Foreskin melanocyte (primary cell): ENCODE measurements at places on chromosomes 6 and 20.
A peak's percentile ranks its signal among the peaks of the same experiment; 100 is the strongest.

DNA sequence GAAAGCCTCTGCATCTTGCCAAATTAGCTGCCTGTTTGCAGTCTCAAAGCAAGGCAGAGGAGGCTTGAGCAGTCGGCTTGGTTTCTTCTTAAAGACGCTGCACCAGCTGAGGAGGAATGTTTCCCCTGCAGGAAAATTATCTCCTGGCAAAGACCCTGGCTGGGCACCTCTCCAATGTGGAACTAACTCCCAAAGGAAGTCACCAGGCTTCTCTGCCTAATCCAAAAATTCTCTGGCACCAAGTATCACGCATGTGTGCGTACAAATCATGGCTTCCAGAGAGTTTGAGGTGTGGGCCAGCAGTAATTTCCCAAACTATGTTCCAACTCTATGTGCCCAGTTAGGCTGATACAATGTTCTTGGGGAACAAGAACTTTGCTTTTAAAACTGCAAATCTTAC, 176.2 kb downstream of the KIF16B start:
- DNase-seq, result no peak

- DNase-seq, result no peak
Observed at GRCh38 chr6:79717989-79718388, 86.9 kb downstream of the SH3BGRL2 start.

DNA sequence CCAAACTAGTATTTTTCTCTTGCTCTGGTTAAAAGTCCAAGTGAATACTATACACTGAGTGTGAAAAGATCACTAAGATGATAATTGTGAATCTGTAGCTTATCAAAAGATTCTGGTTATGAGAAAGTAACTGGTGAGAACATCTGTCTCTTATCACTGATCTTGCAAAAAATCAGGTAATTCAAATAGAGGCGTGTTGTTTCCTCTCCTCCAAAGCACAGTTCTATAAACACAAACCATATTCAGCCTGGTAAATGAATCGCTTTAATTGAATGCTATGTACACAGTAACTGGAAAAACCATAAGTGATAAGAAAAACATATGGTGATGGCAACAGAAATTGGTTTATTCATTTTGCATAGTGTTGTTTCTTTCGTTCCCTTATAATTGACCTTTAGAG, 161.0 kb downstream of the RALGAPA2 start:
- DNase-seq, result no peak

DNA sequence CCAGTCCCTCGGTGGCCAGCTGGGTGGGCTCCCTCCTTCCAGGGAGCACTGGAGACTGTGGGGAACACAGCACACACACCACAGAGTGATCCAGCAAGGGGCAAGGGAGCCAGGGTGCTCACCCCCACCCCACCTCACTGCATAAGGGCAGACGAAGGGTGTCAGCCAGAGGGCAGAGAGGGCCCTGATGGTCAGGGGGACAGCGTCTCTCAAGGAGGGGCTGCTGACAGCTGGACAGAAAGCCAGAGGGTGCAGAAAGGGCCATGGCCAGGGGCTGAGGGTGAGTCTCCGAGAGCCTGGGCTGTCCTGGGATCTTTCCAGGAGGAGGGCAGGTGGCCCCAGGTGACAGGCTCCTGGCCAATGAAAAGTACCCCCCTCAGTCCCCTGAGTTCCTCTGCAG, 73.4 kb upstream of the PMEPA1 start:
- no peak for DNase-seq

DNA sequence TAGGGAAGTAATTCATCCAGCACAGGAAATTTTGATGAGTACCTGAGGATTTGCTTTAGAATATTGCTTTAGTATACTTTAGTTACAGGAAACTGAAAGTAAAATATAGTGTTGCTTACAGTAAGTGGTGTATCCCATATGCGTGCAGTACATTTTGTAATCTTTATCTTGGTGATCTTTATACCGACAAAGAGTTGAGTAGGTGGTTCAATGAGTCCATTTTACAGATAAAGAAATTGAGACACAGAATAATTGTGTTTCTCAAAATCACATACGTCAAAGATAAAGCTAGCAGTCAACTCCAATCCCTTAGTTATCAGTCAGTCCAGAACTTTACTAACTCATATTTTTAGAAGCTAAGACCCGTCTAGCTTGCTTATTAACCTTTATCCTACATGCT, 65.8 kb upstream of the E2F3 start:
- no peak for DNase-seq

DNA sequence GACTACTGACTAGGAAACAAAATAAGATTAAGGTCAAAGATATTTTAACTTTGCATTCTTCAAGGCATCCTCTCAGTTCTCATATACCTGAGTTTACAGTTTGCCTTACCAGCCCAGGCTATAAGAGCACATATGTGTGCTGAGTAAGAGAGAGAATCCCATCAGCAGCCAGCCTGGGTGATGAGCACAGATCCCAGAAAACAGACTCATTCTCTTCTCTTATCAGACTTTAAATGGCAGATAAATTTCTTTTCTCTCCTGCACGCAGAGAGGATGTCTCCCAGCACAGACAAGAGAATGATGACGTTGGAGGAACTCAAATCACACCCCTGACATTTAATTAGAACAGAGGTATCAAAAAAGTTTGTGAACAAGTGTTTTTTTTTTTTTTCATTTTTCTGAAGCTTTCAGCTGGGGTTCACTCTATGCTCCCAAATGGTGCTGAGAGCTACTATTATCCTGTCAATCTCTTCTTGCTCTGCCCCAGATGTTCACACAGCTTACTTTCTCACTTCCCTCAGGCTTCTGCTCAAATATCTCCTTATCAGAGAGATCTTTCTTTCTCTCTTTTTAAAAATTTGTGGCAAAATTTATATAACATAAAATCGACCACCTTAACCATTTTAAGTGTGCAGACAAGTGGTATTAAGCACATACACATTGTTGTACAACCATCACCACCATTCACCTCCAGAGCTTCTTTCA, 22.4 kb upstream of the HACE1 start:
- DNase-seq, result no peak

GRCh38 chr6:30350524-30350923, 5.6 kb downstream of the RPP21 start:
- no peak for DNase-seq

DNA sequence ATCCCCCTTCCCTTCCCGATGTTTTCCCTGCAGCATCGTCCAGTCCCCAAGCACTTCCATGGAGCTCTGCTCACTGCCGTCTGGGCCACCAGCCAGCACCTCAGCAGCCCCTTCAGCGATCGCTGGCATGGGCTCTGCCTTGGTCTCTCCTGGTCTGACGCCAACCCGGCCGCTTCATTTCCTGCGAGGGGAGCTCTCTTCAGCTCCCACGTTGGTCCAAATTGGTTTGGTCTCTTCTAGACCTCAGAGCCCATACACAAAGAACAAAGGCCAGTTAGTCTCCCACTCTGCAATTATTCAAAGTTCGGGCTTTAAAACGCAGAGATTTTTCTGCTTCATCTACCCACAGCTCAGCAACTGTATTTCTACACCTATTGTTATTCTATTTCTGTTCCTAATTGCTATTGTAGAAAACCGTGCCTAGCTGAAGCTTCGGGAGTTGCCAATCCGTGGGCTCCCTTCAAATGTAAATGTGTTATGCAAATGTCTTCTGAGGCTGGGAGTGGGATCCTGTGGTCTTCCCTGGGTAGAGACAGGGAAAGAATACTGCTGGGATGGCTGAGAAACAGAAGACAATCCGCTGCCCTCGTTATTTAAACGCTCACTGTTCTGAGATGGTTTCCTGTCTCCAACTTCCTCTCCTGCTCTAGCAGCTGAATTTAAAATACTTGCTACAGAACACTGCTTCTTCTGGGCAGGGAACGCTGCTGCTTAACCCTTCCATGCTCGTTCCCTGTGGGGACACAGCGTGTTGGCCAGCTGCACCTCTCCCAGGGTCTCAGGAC, 154.2 kb upstream of the QKI start:
- DNase-seq, result no peak

DNA sequence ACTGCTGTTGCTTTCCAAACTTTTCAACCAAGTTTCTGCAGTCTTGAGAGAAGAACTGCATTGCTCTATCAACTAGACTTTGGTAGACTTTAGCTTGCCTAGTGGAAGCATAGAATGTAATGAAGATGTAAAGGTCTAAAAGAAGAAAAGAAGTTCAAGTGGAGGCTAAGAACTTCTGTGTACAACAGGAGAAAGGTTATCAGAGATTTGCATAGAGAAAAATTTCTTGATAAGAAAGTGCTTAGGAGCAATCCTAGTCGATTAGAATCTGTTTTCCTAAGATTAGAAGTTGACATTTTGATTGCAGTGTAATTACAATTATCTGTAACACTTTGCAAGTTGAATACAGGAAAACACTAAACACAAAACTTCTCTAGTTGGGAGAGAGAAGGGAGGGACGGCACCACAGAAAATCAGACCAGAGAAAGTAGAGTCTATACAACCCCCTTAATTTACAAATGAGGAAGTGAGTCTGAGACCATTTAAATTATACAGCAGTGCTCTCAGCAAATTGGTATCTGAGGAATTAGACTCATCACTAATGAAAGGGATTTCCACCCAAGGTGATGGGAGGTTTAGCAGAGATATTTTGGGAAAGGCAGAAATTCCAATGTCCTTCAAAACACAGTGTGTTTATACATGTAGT, 194.3 kb upstream of the MARCKS start:
- no peak for DNase-seq

DNA sequence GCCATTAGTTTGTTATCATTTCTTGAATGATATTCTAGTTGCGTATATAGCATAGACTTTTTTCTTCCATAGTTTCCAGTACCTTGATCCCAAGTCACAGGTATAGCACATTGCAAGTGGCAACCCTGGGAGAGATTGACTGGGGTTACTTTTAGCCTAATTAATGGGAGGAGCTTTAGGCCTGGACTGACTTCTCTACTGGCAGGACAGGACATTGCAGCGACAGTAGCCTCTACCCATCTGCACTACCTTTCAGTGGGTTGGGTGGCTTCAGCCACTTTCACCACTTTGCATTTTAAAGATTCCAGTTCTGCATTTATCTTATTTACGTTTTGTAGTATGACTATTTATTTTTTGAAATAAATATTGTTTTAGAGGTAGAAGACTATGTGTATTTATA, 320.3 kb downstream of the RIMS1 start:
- no peak for DNase-seq

- DNase-seq, result no peak
Observed at GRCh38 chr6:128244751-128245405, 275.5 kb downstream of the PTPRK start.

DNA sequence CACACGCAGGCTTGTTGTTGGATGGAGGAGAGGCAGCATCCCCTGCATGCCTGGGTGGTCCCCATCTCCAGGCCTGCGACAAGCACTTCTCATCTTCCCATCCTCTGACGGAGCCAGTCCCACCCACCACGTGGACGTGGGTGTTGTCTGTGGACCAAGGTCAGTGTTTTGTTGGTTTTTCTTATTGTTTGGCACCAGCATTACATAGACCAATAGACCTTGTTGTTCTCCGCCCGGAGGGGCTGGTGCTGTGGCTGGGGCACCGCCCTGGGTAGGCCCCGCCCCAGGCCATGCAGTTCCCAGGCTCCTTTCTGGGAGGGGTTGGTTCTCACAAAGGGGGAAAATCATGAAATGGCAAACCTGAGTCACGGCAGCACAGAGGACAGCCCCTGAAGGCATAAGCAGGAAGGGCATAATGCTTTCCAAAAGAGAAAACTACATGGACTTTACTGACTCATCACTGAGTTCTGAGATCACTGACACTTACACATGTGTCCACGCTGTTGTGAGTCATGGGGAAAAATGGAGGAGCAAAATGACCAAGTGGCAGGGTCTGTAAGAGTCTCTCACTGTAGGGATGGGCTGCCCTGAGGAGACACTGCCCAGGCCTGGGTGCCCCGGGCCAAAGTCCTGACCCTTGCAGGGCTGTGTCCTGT, 90.8 kb downstream of the THBS2 start:
- peak; percentile 77 for DNase-seq

DNA sequence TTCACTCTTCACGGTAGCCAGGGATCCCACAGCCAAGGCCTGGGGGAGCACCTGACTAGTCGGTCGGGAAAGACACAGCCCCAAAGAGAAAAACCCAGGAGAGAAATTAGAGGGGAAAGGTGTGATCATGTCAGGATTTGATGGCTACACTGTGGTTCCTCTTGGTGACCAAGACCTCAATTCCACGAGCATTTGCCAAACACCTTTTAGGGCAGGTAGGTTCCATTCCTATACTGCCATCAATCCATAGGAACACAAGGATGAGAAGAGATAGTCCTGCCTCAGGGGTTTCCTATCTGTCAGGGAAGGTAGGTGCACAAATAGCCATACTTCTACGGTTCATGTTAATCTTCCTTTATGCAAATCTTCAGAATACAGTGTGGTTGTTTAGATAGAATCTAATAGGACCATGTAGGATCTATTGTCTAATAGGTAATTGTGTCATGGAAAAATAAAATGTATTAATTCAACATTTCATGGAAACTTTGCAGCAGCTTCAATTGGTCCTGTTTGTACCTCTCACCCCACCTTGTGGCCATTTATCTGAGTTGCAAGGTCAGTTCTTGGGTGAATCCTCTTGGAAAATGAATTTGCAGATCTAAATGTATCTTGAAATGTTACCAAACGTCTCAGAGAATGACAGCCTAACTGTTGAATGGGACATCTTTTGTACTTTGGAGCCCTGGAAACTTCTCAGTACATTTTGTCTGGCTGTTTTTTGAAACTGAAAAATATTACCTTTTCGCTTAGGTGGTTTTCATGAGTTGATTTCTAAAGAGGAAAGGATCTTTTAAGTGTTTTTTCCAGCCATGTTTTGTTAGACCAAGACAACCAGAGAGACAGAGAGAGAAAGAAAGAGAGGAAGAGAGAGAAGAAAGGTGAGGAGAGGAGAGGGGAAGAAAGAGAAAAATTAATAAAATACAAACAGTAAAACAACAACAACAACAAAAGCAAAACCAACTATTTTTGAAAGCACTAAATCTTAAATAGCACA, 33.7 kb upstream of the IYD start:
- peak; percentile 48 for DNase-seq

GRCh38 chr6:37320646-37321045, 33.1 kb upstream of the RNF8 start:
- no peak for DNase-seq
